ENCODE measurements at places on chromosomes 3 and 15. TPM values are rescaled to one million over a fixed set of nuclear protein-coding genes. Genes with fewer than 3 reads are reported as not detected.

The NRG4 gene
- 0.32 TPM for total RNA-seq

GRCh38 chr15:36428102-36428845, 151.2 kb upstream of the CDIN1 start:
- H3K36me3 ChIP-seq, result no peaks in the 10 kb centered on the region
- H3K27me3 ChIP-seq, result no peaks in the 10 kb centered on the region
- no peak overlapping the region for H3K4me3 ChIP-seq
- H3K27ac ChIP-seq, result no peak overlapping the region
- DNase-seq, result no peak

DNA sequence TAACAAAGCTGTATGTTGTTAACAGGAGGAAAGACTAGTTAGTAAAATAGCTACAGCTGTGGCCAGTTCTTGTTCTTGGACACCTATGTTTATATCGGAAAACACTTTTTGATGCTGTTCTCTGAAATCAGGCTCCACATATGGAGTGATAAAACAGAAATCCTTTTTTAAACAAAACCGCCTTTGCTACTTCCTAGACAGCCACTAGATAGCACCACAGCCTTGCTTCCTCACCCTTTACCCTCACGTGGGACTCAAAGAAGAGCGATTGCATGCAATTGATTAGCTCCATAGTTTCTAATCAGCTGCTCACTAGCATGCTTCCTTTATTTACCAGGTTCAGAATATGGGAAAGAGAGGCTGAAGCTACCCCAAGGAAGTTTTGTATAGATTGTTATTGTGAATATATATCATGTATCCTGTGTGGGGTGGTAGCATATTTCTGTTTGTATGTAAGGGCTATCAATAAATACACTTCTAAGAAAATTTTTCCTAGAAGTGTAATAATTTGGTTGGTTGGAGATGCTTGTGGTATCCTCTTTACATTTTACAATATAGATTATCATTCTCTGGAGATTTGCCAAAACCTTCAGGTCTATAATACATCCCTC, 4.3 kb upstream of the MTFMT start:
- H3K27me3 ChIP-seq, result no peaks in the 10 kb centered on the region
- H3K4me1 ChIP-seq, result peaks cover 15% of the 10 kb centered on the region
- no peaks in the 10 kb centered on the region for H3K36me3 ChIP-seq
- H3K27ac ChIP-seq, result no peak overlapping the region

- H3K27ac ChIP-seq, result peak overlapping the region; percentile 56
- H3K4me3 ChIP-seq, result peak overlapping the region; percentile 51
Observed at GRCh38 chr15:45186771-45187577, 792 bp downstream of the SHF start.

GRCh38 chr3:9957214-9957613, 5.0 kb upstream of the PRRT3 start:
- peaks cover 2% of the 10 kb centered on the region for H3K27me3 ChIP-seq
- H3K36me3 ChIP-seq, result peaks cover 14% of the 10 kb centered on the region
- peaks cover 3% of the 10 kb centered on the region for H3K4me1 ChIP-seq
- no peak for DNase-seq
- no peak overlapping the region for H3K27ac ChIP-seq

The SERPINI2 gene
- total RNA-seq, result 1.8 TPM

DNA sequence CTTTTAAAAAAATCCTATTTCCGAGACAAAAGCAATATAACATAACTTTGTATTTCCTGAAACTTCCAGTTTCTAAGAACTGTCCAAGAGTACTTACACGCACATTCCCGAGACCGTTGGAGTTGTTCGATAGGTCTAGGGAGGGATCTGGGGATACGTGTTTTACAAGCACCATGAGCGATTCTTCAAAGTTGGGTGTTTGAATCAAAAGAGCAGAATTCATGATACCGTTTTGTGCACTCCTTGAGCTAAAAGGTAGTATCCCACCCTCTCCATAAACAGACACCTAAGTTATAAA, 700 bp upstream of the EDEM1 start:
- H3K27ac ChIP-seq, result peak overlapping the region; percentile 97
- DNase-seq, result peak; percentile 39
- H3K4me3 ChIP-seq, result peak overlapping the region; percentile 89
- H3K27me3 ChIP-seq, result no peaks in the 10 kb centered on the region
- no peaks in the 10 kb centered on the region for H3K36me3 ChIP-seq

GRCh38 chr3:169865176-169865767, 4.5 kb downstream of the LRRC31 start:
- H3K27me3 ChIP-seq, result no peaks in the 10 kb centered on the region
- H3K27ac ChIP-seq, result no peak overlapping the region
- H3K36me3 ChIP-seq, result no peaks in the 10 kb centered on the region
- H3K4me3 ChIP-seq, result no peak overlapping the region
- DNase-seq, result no peak

Measured in left lung (tissue), 14 donors.